Kidney epithelial cell (primary cell): ENCODE measurements at places on chromosomes 4 and X. TPM values are rescaled to one million over a fixed set of nuclear protein-coding genes. Genes with fewer than 3 reads are reported as not detected.

GRCh38 chr4:172995161-172995560, 173.4 kb upstream of the GALNT7 start:
- no peak for DNase-seq

- DNase-seq, result no peak
Measured at GRCh38 chrX:21960569-21961541, 20.3 kb downstream of the SMS start.

GRCh38 chr4:122766950-122767349, 34.4 kb downstream of the BBS12 start:
- no peak for DNase-seq

GRCh38 chr4:189176002-189176401, 764.7 kb upstream of the FRG1 start:
- no peak for DNase-seq

DNA sequence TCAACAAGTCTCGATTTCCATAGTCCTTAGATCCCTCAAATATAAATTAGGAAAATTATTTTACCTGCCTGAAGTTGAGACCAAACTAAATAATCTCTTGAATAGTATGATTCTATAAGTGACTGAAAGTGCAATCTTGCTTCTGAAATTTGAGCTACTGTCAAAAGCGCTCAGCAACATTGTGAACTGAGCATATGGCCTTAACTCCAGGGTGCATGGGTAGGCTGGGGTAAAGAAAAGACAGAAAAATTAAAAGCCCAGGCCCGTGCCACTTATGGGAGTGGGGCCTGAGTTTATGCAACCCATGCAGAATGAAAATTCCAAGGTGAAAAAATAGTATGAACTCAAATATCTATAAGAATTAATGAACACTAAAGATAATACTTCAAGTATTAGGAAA, 9.8 kb downstream of the PGRMC2 start:
- DNase-seq, result no peak

- no peak for DNase-seq
Measured at GRCh38 chrX:71541210-71542022, 8.5 kb downstream of the OGT start.

GRCh38 chr4:147110473-147111367, 165.1 kb upstream of the TTC29 start:
- no peak for DNase-seq

GRCh38 chr4:182093935-182094334, 149.3 kb upstream of the TENM3 start:
- DNase-seq, result no peak

Gene SULT1E1
- not detected in 2 replicates for total RNA-seq

Gene KLB
- 0.07 and 0.21 TPM in 2 replicates for total RNA-seq

Gene SORCS2
- total RNA-seq, result 1.4 and 8.1 TPM in 2 replicates

Gene TRO
- 17.1 and 19.7 TPM in 2 replicates for total RNA-seq

Gene SUPT20HL2
- not detected in 2 replicates for total RNA-seq
